ENCODE measurements at places on chromosomes 6 and 20. TPM values are rescaled to one million over a fixed set of nuclear protein-coding genes. Genes with fewer than 3 reads are reported as not detected.

GRCh38 chr6:2259002-2259494, 13.6 kb upstream of the GMDS start:
- DNase-seq: no peak

GRCh38 chr6:72755752-72756151, 133.9 kb downstream of the KCNQ5 start:
- no peak for DNase-seq

- DNase-seq: no peak
These were observed 124.0 kb downstream of the CARMIL1 start for GRCh38 chr6:25403150-25403549.

- peak; percentile 29 for DNase-seq
These were observed 779 bp downstream of the HEBP2 start for GRCh38 chr6:138404666-138405337.

DNA sequence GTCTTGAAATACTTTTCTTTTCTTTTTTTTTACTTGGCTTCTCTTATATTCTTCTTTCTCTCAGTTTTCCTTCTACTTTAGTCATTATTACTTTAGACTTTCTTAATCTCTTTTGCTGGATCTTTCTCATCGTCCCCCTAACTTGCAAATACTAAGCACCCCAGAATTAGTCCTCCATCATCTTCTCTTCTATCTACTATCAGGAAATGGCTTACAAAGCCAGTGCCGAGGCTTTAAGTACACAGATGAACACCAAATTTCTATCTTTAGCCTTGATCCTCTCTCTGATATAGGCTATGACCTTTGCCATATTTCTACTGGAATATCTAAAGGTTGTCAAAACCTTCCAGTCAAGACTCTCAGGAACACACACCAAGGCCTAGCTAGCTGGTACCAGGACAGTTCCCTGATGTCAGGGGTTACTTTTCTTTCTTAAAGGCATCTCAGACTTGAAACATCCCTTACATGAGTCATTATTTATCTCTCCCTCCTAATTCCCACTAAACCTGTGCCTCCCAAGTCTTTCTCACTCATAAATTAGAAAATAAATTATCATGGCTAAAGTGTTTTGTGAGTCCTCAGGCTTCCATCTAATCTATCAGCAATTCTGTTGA, 278.6 kb upstream of the TCF21 start:
- DNase-seq: no peak

- DNase-seq: no peak
These were observed 212.6 kb upstream of the EXOC2 start for GRCh38 chr6:905556-905955.

- DNase-seq: no peak
These were observed 162.8 kb upstream of the CDYL start for GRCh38 chr6:4613381-4613780.

DNA sequence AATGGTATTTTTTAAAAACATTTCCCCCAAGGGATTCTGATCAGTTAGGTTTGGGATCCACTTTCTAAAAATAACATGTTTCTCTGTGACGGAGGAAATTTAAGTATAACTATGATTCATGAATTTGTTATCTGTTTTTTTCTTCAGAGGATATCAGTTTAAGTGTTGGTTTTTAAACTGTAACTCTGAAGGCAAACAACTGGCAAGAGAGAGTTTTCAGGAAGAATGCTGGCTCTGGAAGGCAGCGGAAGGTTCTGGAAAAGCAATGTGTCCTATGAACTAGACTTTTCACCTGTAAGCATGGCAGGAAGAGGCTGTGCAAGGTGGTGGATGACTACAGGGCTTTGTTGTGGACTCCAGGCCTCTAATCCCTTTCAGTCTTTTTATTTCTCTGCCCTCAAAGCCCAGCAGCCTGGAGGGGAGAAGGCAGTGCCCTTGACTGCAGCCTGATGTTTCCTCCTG, 153.1 kb downstream of the GMPR start:
- peak; percentile 35 for DNase-seq

- no peak for DNase-seq
These were observed 19.2 kb downstream of the KCNG1 start for GRCh38 chr20:51003753-51004152.

DNA sequence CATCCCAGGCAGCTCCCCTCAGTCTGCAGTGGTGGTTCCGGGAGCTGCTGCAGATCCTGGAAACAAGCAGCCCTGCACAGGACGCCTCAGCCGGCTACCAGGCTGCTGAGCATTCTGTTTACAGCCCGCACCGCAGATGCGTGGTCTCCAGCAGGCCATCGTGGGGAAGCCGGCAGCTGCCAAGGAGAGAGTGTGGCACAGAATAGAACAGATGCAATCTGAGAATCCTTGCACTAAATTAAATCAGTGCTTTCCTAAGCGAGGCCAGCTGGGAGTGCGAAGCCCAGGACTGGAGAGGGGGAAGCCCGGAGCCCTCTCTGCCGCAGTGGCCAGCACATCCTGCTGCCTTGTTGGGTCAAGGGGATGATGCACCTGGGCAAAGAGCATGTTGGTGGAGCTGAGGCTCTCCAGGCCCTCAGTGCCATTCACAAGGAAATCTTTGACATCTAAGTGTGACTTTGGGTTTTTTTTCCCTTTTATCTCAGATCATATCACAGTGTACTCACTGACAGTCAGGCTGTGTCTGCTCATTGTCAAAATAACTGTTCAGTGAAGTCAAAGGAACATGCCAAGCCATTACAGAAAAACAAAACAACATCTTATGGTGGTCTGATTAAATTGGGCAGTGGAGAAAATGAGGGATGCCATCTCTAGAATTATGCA, 118.1 kb downstream of the SYNDIG1 start:
- DNase-seq: no peak

- no peak for DNase-seq
These were observed 107.8 kb downstream of the TOX2 start for GRCh38 chr20:44022464-44022863.

DNA sequence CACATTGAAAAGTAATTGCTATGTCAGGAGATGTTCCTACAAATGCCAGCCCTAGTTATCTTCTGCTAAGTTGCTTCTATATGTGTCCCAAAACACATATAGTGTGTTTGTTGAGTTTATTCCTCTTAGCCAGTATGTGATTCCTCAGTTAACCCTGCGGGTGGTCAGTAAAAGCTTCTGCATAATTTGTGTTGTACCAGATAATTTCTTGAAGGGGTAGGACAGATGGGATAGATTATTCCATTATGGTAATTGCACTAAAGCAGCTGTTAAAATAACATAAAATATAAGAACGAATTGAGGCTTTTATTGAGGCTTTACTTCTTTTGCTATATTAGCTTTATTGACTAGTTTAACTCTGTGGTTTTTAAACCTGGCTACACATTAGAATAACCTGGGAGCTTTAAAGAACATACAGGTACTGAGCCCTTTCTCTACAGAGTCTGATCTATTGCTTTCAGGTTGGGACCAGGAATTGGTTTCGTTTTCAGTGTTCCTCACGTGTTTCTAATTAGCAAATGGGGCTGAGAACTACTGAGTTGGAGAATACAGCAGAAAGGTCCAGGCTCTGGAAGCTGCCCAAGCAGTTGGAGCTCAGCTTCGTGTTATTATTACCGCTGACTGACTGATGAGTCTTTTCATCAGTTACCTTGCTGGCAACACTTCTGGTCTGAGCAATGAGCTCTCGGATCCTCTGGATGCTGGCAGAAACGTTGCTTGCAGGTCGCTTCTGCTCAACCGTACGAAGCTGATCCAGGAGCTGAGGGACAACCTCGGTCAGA, 56.9 kb downstream of the FAM229B start:
- DNase-seq: no peak

DNA sequence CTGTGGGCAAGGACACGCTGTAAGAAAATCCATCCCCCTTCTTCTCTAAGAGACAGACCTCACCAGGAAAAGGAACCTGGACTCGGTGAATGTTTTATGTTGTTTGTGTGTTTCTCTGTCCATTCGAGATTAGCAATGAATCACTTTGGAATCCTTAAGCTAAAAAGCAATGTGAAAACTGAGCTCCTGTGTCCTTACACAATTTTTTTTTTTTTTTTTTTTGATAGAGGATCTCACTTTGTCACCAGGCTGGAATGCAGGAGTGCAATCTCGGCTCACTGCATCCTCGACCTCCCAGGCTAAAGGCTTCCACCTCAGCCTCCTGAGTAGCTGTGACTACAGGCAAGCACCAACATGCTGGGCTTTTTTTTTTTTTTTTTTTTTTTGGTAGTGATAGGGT, 32.1 kb downstream of the BFSP1 start:
- no peak for DNase-seq

GRCh38 chr20:59937150-59937549, 3.0 kb downstream of the PPP1R3D start:
- DNase-seq: no peak

GRCh38 chr6:111794727-111795452, 78.4 kb downstream of the FYN start:
- DNase-seq: no peak

GRCh38 chr6:131828951-131829350, 21.1 kb downstream of the ENPP1 start:
- DNase-seq: no peak

GRCh38 chr20:36483209-36483918, 58.0 kb upstream of the MYL9 start:
- no peak for DNase-seq

DNA sequence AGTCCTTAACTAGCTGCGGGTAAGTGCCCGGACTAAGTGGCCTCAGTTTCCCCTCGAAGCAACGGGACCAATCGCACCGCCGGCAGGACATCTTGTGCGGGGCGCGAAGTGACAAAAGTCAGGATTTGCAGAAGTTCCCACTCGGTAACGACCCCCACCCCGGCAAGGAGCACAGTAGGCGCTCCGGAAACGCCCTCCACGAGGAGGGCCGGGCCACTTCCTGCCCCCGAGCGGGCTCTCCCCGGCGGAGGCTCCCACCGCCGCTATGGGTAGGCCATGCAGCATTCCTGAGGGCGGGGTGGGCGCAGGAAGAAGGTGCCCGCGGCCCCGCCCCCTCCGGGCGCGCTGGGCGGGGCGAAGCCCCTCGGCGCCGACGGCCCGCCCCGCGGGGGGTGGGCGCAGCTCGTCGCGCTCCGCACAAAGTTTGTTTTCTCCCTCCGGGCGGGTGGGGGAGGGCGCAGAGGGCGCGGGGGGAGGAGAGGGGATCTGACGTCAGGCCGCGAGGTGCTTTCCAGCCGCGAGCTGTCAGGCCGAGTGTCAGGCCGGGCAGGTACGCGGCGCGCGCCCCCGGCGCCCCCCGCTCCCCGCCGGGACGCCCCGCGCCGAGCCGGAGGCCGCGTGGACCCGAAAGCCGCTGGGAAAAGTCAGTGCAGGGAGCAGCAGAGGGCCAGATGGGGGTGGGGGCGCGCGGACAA, at the start of gene TGIF2:
TGIF2 (plus strand) TSS at position 495 of the 695 bp plus-strand sequence. CDS start 5,178 bp downstream, outside the sequence.
- peak; percentile 84 for DNase-seq

DNA sequence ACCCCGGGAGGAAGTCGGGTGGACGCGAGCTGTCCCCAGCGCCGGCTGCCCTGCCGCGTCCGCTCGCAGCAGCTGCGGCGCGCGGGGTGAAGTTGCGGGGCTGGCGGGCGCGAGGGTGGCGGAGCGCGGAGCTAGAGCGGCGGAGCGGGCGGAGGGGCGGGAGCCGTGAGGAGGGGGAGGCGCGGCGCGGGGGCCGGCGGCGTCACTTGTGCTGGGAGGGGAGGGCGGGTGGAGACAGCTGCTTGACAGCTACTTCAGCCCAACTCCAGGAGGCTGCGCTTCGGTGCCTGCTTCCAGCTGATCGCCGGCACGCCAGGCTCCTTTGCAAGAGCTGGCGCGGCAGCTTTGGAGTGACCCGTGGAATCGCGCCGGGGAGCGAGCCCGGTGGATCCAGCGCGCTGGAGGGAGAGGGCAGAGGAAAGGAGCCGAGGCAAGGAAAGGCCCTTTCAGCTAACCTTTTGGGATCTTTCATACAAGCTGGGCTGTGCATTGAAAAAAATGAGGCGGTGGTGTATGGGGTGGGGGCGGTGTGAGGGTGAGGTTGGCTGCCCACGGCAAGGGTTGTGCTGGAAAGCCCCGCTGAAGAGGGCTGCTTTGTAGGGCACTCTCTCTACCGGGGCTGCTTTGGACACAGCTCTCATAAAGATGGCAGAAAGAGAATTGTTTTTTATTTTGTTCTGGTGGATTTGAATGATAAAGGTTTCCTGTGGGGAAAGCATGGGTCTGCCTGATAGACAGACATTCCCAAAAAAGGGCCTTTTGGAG, 24.6 kb downstream of the RIPOR2 start:
- DNase-seq: peak; percentile 23

- DNase-seq: no peak
These were observed 7.0 kb downstream of the BTN3A1 start for GRCh38 chr6:26408828-26409730.

GRCh38 chr6:56032715-56033260, 157.4 kb upstream of the BMP5 start:
- no peak for DNase-seq

DNA sequence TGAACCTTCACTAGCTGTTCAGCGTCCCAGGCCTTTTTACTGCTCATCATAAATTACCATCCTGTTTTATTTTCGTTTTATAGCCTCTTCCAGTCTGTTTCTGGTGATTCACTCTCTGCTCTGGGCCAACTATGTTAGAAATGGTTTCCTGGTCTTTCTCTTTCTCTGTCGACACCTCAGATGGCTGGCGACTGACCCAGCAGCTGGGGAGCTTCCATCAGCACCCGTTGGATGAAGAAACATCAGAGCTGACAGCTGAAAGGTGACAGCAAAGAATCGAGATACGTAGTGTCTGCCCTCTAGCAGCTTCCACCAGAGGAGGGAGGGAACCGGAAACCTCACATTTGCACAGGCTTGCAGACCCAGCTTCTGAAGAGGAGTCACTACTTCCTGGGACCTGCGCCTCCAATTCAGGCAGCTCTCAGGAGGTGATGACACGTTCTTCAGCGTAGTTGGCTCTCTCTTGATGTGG, 82.9 kb upstream of the MLN start:
- DNase-seq: peak; percentile 21

ZNF311 gene
- 0.35 TPM for total RNA-seq

ARFGEF3 gene
- total RNA-seq: 7.0 TPM

NXT1 gene
- 27.1 TPM for total RNA-seq

MYB gene
- 0.53 TPM for total RNA-seq

SYS1 gene
- total RNA-seq: 22.3 TPM
